ENCODE measurements at places on chromosomes 1 and 21.

DNA sequence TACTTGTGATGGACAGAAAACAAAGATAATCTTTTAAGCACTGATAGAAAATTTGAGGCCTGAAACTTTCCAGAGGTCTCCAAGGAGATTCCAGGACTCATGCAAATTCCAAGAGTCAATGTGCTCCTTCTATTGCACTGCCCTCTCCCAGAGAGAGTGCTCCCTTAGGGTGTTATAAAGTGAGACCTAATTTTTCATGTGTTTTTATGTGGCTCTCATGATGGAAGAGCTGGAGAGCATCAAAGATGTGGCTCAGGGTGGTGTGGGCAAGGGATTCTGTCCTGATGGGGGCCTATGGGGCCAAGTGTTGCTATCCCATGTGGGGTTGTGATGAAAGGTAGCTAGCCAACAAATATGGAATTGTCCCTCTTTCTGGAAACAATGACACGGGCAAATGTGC is 101.3 kb downstream of the PRRX1 start:
- no peak for DNase-seq

GRCh38 chr1:235297579-235297978 is 30.4 kb downstream of the ARID4B start:
- DNase-seq = no peak

GRCh38 chr21:33916200-33916567 is 580 bp upstream of the ATP5PO start:
- DNase-seq = no peak

DNA sequence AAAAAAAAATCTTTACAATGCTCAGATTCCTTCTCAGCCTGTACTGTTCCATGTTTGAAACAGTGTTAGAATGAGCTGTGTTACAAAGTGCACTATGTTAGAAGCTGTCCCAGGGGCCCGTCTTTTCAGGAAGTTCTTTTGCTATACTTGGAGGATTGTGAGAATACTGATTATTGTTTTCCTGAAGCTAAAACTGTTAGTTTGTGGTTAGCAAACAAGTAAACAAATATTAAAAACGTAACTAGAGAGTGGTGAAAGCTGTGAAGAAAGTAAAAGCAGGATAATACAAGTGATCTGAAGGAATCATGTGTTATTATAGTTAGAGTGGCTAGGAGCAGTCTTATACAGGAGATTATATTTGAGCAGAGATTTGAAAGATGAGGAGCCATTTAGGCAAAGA is 35.6 kb downstream of the CAMSAP2 start:
- DNase-seq = no peak

- DNase-seq = no peak
Measured at GRCh38 chr1:229803626-229804217, 177.7 kb downstream of the URB2 start.

DNA sequence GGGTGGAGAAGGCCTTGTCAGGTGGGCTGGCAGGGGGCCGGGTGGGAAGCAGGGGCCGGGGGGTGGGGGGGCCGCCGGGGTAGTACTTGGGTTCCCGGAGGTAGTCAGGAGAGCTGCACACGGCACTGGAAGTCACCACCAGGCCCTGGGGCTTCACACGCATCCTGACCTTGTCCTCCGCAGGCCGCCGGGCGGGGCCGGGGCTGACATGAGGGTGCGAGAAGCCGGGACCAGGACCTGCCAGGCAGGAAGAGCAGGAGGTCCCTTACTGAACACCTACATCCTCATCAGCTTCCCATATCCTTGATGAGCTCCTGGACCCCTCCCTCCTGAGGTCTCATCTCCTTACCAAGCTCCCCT is 52.0 kb downstream of the AHDC1 start:
- no peak for DNase-seq

GRCh38 chr1:110390096-110390495 is 730 bp downstream of the SLC16A4 start:
- DNase-seq = no peak

DNA sequence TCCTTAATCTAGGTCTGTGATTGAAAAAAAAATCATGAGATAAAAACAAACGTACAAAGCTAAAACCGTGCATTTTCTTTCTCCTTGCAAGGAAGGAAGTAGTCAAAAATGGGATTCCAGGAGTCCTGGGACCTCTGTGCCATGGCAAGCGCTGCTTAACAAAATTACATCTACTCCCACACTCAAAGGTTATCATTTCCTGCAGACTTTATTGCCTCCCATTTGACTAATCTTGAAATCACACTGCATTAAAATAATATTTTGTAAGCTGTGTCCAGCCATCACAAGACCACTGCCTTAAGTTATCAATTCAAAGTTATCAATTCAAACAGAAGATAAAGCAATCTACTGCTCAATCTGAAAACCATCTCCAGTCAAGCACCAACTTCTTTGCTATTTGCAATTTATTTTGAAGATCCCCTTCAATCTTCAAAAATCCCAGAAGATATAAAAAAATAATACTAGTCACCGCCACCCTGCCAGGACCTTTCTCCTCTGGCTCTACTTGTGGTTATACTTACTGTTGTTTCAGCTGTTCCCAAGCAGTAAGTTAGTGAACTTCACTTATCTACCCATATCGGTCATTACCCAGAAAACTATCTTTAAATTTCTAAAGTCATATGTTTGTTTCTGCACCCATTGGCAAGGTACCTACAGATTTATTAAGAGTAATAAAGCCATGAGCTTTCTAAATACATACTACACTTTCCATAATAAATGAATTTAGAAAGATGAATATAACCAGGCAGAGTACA is 38.1 kb upstream of the RAP1GAP start:
- no peak for DNase-seq

GRCh38 chr1:231497629-231498152 is 30.8 kb upstream of the TSNAX start:
- DNase-seq = no peak

DNA sequence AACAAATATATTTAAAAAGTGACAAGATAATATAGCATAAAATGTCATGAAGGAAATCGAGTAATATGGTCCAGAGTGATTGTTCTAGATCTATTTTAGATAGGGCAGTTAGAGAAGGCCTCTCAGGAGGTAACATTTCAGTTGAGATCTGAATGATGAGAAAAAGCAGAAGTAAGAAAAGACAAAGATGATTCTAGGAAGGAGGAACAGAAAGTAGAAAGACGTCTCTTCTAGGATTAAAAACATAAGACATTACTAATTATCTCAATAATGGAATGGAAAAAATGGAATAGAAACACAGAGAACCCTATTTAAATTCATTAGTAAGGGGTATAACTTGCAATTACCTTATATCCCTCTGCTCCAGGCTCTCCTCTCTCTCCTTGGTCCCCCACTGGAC is 130.0 kb upstream of the ZNHIT6 start:
- no peak for DNase-seq
